ENCODE measurements at places on chromosomes 3 and 15.

- DNase-seq = no peak
Measured at GRCh38 chr3:43497905-43498365, 123.9 kb downstream of the ANO10 start.

- DNase-seq = no peak
Measured at GRCh38 chr3:99396651-99397275, 241.6 kb upstream of the COL8A1 start.

DNA sequence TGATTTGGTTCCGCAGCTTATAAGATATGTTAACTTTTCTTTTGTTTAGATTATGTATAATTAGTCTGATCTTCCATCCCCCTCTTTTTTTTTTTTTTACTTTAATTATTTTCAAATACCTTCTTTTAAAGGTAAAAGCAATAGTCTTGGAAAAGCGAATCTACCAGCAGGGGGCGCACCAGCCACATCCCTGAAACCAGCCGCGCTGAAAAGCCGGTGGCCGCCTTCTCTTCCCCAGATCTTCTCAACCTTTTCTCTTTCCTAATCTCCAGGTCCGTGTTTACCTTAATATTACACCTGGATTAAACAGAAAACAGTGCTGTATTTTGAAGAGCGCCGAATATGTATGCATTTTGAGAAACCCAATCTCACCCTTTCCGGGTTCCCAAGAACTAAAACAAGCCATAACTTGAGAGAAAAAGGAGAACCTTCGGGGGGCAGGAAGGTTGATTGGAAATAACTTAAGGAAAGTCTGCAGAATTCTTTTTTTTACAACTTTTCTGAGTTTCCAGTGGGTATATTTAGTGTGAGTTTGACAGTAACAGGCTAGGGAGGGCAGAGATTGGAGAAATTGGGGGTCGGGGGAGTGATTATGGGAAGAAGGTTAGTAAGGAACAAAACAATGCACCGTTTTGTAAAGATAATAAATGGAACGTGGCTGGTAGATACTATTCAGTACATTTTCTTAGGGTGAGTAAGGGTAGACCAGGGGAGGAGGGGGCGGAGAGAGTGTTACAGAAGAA is 2.0 kb upstream of the SOX2 start:
- no peak for DNase-seq

GRCh38 chr15:90497912-90498311 is 31.8 kb upstream of the CRTC3 start:
- DNase-seq = no peak
